ENCODE measurements at places on chromosomes 1 and 21. TPM values are rescaled to one million over a fixed set of nuclear protein-coding genes. Genes with fewer than 3 reads are reported as not detected.

Gene BTG2
- 116 TPM for total RNA-seq

Gene CCDC190
- not detected for total RNA-seq

Gene DTL
- total RNA-seq, result 59.6 TPM

Gene CCDC185
- not detected for total RNA-seq

Gene EDN2
- total RNA-seq, result not detected

Gene GBP5
- 234 TPM for total RNA-seq

Gene DAB1
- total RNA-seq, result 3.9 TPM

Gene PTAFR
- total RNA-seq, result 0.23 TPM

Gene ZBTB7B
- 151 TPM for total RNA-seq

Gene FAM72A
- 31.6 TPM for total RNA-seq

Gene PLA2G2C
- 0.40 TPM for total RNA-seq

- peaks cover 9% of the 10 kb centered on the region for H3K27me3 ChIP-seq
- no peak overlapping the region for H3K27ac ChIP-seq
- no peaks in the 10 kb centered on the region for H3K4me1 ChIP-seq
Observed at GRCh38 chr1:66519992-66520391, 14.0 kb upstream of the SGIP1 start.

GRCh38 chr1:196897158-196897828 is 9.4 kb downstream of the CFHR4 start:
- no peak for DNase-seq
- no peak overlapping the region for H3K4me3 ChIP-seq
- H3K27me3 ChIP-seq, result peaks cover 11% of the 10 kb centered on the region
- no peaks in the 10 kb centered on the region for H3K36me3 ChIP-seq

- H3K4me3 ChIP-seq, result no peak overlapping the region
- no peak for DNase-seq
- no peak overlapping the region for H3K27ac ChIP-seq
- peaks cover 41% of the 10 kb centered on the region for H3K4me1 ChIP-seq
Observed at GRCh38 chr1:151811181-151811580, 6.0 kb upstream of the LINGO4 start.

- no peaks in the 10 kb centered on the region for H3K36me3 ChIP-seq
- peaks cover 13% of the 10 kb centered on the region for H3K4me1 ChIP-seq
- H3K27me3 ChIP-seq, result peaks cover 29% of the 10 kb centered on the region
- no peak overlapping the region for H3K4me3 ChIP-seq
Observed at GRCh38 chr1:33186936-33187335, 5.1 kb upstream of the TRIM62 start.

DNA sequence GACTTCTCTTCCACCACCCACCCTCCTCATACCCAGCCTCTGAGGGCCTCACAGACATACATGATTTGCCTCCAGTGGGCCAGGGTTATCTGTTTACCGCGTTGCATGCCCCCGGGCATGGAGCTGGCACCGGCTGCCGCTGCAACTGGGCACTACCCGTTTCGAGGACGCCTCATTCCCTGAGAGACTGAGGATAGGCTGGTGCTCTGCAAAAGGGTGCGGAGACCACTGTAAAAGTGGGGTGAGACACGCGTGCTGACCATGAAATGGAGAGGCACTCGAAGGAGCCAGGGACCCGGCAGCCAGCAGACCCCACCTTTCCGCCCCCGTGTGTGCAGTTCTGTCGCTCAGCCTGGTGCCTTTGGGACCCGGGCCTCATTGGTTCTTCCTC is 20.6 kb downstream of the TP73 start:
- H3K27ac ChIP-seq, result no peak overlapping the region
- H3K4me1 ChIP-seq, result peaks cover 16% of the 10 kb centered on the region
- H3K4me3 ChIP-seq, result peak overlapping the region; percentile 2
- H3K36me3 ChIP-seq, result no peaks in the 10 kb centered on the region
- H3K27me3 ChIP-seq, result peaks cover 6% of the 10 kb centered on the region

- H3K4me1 ChIP-seq, result no peaks in the 10 kb centered on the region
- H3K4me3 ChIP-seq, result no peak overlapping the region
- no peak for DNase-seq
- no peak overlapping the region for H3K27ac ChIP-seq
- no peaks in the 10 kb centered on the region for H3K27me3 ChIP-seq
- no peaks in the 10 kb centered on the region for H3K36me3 ChIP-seq
Observed at GRCh38 chr1:66893712-66894111, 30.9 kb downstream of the DNAI4 start.

DNA sequence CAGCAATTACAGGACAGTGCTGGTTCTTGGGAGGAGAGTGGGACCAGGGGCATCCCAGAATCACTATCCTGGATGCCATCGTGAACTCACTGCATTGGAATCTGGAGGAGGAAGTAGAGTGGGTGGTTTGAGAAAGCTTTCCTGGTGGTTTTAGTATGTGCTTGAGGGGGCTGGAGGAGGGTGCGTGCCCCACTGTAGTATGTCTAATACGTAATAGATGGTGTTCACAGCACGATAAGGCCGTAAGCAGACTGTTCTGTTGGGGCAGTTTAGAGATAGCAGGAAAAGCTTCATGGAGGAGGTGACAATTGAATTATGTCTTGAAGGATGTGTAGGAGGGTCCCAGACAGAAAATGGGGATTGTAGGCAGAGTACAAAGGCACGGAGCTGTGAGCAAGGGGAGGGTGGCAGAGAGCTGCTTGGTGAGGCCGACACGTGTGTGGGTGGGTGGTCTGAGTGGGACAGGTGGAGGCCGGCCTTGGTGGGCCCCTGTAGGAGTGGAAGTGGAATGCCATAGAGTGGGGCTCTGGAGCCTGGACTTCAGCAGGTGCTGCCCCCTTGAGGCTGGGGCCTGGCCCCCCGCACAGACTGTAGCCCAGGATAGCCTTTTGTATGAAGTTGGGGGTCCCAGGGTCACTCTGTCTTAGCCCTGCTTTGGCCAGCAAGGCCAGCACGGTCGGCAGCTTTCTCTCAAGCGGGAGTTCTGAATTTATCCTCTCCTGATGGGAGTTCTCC is 37.0 kb downstream of the IL6R start:
- no peak for DNase-seq
- peaks cover 23% of the 10 kb centered on the region for H3K27me3 ChIP-seq
- H3K27ac ChIP-seq, result no peak overlapping the region

DNA sequence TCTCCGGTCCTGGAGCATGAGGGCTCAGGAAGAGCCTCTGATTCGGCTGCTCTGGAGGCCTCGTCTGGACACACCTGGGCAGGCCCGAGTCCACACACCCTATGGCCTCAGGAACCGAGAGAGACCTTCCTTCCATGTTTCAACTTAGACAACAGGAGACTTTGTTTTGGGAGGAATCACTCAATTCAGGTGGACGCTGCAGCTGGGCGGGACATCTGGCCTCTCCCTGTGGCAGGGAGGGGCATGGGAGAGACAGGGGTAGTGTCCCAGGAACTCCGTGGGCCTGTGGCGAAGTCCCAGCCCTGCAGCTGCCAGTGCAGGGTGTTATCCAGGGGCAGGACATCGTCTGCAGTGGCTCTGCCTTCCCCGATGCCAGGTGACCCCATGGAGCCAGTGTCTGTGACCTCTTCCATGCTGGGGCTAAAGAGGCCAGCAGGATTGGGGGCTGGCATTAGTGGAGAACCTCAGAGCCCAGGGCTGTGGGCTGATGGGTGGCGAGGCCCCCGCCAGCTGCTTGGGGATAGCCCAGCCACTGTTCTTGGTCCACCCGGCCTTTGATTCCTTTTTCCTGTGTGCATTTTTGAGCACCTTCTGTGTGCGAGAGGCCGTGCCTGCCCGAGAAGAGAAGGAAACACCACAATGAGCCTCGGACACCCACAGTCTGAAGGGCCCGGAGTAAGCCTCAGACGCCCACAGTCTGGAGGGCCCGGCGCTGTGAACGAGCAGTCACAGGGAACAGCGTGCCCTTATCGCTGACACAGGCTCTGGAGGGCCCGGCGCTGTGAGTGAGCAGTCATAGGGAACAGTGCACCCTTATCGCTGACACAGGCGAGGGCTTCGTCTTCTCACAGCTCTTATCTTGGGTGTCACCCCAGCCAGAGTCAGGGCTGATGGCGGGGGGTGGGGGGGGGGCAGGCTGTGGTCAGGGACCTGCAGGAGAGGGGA is 6.2 kb downstream of the COL18A1 start:
- H3K4me3 ChIP-seq, result no peak overlapping the region
- H3K4me1 ChIP-seq, result peaks cover 3% of the 10 kb centered on the region
- no peak overlapping the region for H3K27ac ChIP-seq

DNA sequence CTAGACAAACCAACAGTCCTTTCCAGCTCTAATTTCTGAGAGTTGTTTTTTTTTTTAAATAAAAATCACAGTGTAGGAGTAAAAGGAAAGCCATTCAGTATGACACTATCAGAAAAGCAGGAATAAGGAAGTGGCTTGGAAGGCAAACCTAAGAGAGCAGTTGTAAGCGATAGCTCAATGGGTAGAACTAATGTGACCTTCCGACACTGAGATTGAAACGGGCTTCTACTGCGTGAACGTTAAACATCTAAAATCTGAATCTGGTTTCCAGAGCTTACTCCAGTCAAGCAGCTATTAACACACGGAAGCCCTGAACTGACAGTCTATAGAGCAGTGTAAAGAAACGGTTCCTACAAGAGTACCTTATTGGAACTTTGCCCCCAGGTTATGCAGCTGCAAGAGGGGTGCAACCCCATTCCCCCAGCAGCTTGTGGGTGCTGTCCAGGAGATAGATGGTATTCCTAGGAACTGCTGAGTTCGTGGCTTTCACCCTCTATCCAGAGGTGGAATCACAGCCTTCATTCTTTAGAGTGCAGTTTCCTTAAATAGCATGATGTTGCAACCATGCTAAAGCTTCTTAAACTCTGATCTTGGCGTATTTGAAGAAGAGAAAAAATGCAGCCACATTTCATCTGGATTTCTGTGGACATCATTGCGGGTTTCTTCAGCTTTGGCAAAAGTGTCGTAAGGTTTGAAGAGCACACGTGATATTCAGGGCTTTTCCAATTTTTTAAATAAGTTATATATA is 3.3 kb upstream of the IRF2BP2 start:
- peak overlapping the region; percentile 100 for H3K27ac ChIP-seq
- H3K4me3 ChIP-seq, result peak overlapping the region; percentile 82
- peaks cover 35% of the 10 kb centered on the region for H3K4me1 ChIP-seq
- peaks cover 4% of the 10 kb centered on the region for H3K36me3 ChIP-seq
- H3K27me3 ChIP-seq, result no peaks in the 10 kb centered on the region
- DNase-seq, result no peak

GRCh38 chr1:19533626-19534025 is 48.3 kb upstream of the CAPZB start:
- no peak overlapping the region for H3K27ac ChIP-seq
- H3K27me3 ChIP-seq, result no peaks in the 10 kb centered on the region
- no peak overlapping the region for H3K4me3 ChIP-seq
- H3K36me3 ChIP-seq, result no peaks in the 10 kb centered on the region

GRCh38 chr1:15940110-15941043 is 35.5 kb downstream of the ZBTB17 start:
- no peaks in the 10 kb centered on the region for H3K27me3 ChIP-seq
- H3K27ac ChIP-seq, result no peak overlapping the region
- no peak overlapping the region for H3K4me3 ChIP-seq
- DNase-seq, result no peak

DNA sequence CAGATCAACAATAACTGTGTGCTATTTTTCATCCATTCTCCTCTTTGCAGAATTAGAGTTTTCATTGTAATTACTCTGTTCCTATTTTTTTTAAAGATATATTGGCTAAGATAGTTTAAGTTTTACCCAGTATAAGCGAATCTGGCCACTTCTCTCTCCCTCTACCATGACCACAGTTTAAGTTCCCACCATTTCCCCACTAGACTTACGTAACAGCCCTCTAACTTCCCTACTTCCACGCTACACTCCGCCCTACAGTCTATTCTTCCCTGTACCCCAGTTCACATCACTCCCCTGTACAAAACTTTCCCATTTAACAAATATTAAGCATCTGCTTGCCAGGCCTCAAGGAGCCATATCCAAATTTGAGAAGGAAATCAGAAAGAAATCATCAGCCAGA is 16.5 kb downstream of the CTSK start:
- H3K27ac ChIP-seq, result no peak overlapping the region
- H3K4me1 ChIP-seq, result peaks cover 7% of the 10 kb centered on the region
- no peak for DNase-seq
- peaks cover 4% of the 10 kb centered on the region for H3K36me3 ChIP-seq

- no peak overlapping the region for H3K27ac ChIP-seq
- H3K4me3 ChIP-seq, result no peak overlapping the region
- H3K36me3 ChIP-seq, result peaks cover 76% of the 10 kb centered on the region
- no peaks in the 10 kb centered on the region for H3K27me3 ChIP-seq
- no peak for DNase-seq
Observed at GRCh38 chr1:64842224-64842623, 97.3 kb downstream of the RAVER2 start.

DNA sequence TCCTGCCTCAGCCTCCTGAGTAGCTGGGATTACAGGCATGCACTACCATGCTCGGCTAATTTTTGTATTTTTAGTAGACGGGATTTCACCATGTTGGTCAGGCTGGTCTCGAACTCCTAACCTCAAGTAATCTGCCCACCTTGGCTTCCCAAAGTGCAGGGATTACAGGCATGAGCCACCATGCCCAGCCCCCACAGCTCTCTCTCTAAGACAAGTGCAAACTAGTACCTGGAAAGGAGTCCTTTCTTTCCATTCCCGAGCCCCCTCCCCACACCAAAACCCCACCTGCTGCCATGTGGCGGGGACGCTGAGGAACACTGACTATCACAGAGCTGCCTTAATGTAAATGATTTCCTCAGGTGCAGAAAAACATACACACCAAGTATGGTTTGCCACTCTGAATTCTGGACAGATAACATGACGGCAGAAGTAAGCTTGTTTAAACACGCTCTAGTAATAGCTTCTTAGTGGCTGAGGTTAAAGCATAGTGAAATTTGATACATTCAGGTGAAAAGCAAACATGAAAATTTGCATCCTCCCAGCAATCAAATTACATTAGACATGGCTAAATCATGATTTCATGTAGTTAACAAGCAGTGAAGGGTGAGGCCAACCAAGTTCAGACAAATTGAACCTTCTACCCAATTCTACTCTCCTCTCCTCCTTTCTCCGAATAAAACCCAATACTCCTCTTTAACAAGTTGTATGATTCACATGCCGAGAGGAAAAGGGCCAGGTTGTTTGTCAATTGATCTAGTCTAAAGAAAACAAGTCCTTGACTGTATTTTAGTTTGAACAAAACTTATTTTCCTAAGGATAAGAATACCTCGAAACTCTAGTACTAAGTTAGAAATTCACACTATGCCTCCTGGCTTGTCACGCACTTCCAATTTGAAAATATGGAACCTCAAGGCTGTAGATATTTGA is 19.8 kb downstream of the ERRFI1 start:
- no peak overlapping the region for H3K4me3 ChIP-seq
- H3K4me1 ChIP-seq, result no peaks in the 10 kb centered on the region
- no peak overlapping the region for H3K27ac ChIP-seq
- no peaks in the 10 kb centered on the region for H3K36me3 ChIP-seq
- no peak for DNase-seq

- H3K27me3 ChIP-seq, result peaks cover 11% of the 10 kb centered on the region
- no peaks in the 10 kb centered on the region for H3K36me3 ChIP-seq
- peaks cover 8% of the 10 kb centered on the region for H3K4me1 ChIP-seq
- H3K4me3 ChIP-seq, result no peak overlapping the region
Observed at GRCh38 chr1:40944326-40944725, 35.2 kb upstream of the CTPS1 start.
